NT2/D1 (cell line): ENCODE measurements at places on chromosomes 7 and 10.

GRCh38 chr10:69375307-69376151 is 41.2 kb downstream of the TACR2 start:
- DNase-seq = peak; percentile 49

DNA sequence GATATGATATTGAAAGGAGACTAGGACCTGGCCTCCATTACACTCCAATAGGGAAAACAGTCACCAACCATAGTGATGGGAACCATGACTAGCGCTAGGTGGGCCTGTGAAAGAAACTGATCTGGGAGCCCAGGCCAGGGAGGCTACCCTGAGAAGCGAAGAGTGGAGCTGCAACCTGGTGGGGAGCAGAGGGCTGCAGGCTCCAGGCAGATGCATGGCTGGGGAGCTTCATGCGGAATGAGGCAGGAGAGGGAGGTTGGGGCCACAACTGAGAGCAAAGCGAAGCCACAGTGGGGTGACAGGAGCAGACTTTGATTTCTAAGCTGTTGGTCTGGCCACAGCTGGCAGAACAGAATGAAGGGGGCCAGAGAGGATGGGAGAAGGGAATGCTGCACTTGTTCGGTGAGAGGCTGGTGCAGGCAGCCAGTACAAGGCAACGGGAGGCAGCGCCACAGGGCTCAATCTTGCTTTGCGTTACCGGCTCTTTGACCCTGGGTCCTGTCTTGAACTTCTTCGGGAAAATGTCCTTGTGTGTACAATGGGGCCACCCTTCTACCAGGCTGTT is 88.4 kb downstream of the TACC2 start:
- no peak for DNase-seq

GRCh38 chr10:78266741-78267469 is 233.2 kb downstream of the RPS24 start:
- DNase-seq = no peak

DNA sequence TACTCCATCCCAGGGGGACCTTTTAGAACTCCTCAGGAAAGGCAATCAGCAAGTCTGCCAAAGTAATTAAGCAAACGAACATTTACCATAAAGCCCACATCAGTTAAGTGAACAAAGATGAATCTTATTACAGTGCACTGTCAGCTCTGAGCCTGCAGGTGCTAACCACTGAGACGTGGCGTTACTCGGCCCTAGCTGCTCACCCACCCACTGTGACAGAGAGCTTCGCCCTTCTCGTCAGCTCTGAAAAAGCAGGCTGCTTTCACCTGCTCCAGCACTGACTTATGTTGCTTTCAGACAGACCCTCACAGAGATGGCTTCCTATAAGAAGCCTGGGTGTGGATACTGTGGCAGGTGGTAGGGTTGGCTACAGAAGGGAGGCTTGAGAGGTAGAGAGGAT is 57.7 kb upstream of the KCNIP2 start:
- no peak for DNase-seq

- no peak for DNase-seq
These were observed 19.8 kb downstream of the ZNF467 start for GRCh38 chr7:149753375-149754233.

GRCh38 chr7:36249091-36249490 is 96.0 kb downstream of the EEPD1 start:
- no peak for DNase-seq

GRCh38 chr10:104472957-104473745 is 119.5 kb downstream of the CFAP58 start:
- DNase-seq = no peak

- no peak for DNase-seq
These were observed 393.6 kb upstream of the GALNT17 start for GRCh38 chr7:70738151-70738885.

GRCh38 chr7:134453518-134453917 is 5.4 kb downstream of the AKR1B1 start:
- DNase-seq = no peak

- no peak for DNase-seq
These were observed 70.5 kb downstream of the DENND2A start for GRCh38 chr7:140570120-140570519.

- DNase-seq = no peak
These were observed 5.2 kb upstream of the TTYH3 start for GRCh38 chr7:2626498-2627117.

GRCh38 chr10:36301139-36301538 is 659.0 kb upstream of the FZD8 start:
- DNase-seq = no peak

DNA sequence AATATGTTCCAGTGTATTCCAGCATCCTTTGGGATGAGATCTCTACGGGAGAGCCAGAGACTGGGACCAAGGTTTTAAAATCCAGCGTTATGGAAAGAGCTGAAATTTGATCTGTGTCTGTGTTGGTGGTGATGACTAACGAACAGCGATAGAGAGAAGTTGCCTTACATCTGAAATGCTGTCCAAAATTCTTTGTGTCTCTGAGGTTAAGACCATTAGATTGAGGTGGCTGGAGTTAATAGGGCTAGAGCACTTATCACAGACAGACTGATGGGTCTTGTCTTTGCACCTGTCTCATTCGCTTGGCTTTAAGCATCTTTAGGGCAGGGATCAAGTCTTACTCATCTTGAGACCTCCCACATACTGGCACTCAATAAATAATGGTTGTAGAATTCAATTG is 41.0 kb upstream of the RAPGEF5 start:
- no peak for DNase-seq

- peak; percentile 3 for DNase-seq
These were observed 61.8 kb downstream of the LRRC17 start for GRCh38 chr7:102974366-102975236.
